ENCODE measurements at places on chromosomes 7 and 10.

GRCh38 chr10:77649333-77650331, 12.0 kb upstream of the KCNMA1 start:
- no peak for DNase-seq

DNA sequence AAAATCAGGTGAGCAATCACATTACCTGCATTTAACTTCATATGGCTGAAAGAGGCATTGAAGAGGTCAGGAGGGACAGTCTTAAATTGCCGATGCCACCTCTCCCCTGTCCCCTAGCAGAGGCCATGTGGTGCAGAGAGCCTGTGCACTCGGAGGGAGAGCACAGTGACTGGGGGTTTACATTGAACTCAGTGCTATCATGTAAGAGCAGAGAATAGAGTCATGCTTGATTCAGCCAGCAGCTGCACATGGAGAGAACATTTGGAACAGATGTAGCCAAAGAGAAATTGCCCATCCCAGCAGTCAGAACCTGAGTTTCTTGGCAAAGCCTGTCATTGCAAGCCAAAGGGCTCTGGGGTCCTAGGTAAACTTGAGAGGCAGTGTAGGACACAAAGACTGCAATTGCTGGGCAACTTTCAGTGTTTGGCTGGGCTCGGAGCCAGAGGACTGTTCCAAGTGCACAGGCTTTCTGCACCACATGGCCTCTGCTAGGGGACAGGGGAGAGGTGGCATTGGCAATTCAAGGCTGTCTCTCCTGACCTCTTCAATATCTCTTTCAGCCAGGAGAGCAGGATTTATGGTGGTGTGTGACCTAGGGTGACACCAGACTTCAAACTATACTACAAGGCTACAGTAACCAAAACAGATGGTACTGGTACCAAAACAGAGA, 267.1 kb downstream of the REEP3 start:
- no peak for DNase-seq

DNA sequence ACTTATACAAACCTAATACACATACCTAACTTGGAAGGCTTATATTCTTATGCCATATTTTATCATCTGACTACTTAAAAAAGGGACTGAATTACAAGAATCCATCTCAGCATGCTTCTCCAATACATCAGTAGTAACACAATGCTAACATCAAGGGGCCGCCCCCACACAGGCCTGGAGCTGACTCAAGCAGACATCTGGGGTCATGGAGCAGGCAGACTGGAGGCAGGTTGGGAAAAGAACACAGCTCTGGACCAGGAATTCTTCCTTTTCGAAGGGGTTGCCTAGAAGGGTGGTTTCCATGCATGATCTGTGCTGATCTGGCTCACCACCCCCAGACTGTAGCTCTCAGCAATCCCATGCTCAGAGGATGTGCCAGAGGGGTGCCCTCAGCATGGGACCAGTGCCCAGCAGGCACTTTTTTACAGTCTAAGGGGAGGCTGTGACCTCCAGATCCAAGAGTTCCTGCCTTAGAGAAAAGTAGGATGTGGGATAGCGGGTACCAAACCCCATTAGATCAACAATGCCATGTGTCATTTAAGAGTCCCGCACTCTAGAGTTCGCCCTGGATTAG, 26.1 kb upstream of the DUSP5 start:
- DNase-seq = no peak

DNA sequence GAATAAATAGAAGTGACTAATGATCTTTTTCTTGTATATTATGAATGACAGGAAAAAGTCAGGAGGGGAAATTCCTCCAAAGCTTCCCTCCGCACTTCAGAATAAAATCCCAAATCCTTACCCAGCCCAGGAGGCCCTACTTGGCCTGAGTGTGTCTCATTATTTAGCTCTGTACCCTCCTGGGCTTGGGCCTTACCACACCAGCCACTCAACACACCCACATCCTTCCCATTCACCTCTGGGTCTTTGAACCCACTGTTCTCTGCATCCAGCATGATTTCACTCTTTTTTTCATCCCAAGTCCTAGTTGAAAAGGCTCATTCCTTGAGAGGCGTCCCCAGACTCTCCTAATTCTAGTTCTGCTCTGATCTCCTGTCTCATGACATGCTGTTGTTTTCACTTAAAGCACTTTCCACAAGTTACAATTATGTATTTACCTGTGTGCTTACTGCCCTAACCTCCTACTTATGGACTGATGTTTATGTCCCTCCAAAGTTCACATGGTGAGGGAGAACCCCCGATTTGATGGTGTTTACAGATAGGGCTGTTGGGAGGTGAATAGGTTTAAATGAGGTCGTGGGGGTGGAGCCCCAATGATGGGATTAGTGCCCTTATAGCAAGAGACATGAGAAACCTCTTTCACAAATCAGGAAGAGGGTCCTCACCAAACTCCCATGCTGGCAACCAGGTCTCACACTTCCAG, 6.4 kb downstream of the NOD1 start:
- DNase-seq = no peak

- no peak for DNase-seq
Measured at GRCh38 chr7:51146816-51147586, 169.6 kb downstream of the COBL start.

GRCh38 chr7:231858-232246, 39.5 kb downstream of the FAM20C start:
- DNase-seq = no peak

GRCh38 chr7:32779167-32779566, 112.4 kb downstream of the KBTBD2 start:
- DNase-seq = no peak

- no peak for DNase-seq
Measured at GRCh38 chr7:151813445-151813844, 63.5 kb downstream of the PRKAG2 start.

DNA sequence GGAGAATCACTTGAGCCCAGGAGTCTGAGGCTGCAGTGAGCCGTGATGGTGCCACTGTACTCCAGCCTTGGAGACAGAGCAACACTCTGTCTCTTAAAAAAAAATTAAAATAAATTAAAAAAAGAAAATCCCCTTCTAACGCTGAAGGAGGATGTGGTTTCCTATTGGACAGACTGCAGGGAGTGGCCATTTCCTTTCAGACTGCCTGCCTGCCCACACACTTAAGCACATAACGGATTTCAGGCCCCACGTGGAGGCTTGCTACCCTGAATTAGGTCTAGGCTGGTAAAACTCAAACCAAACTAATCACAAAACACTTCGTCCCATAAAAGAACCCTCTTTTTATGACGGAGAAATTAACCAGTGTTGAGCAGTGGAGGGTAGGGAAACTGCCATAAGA, 34.0 kb downstream of the GATA3 start:
- DNase-seq = no peak

DNA sequence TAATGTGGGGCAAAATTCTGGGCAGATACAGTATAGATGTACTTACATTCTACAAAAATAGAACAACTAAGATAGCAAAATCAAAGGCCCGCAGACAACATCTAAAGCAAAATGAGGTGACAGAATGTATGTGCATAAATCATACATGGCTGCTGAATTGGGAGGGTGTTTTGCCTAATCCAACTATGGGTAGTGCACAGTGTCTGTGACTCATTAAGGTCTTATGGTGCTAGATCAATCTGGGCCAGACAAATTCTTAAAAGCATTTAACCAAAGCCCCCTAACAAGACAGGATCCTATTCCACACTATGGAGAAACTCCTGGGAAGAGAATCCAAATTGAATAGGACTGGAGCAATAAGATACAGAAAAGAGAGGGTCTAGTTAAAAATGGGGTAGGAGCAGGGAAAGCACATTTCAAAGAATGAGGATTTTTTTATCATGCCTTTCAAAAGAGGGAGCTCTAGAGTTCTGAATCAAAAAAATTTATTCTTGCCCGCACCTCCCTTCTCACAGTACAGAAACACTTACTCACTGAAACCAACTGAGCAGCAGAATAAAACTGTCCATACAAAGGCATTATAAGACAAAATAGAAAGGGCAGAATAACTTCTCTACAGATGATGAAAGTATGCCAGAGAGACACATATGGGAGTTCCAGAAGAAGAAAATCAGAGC, 181.3 kb downstream of the RNLS start:
- DNase-seq = peak; percentile 52

- no peak for DNase-seq
Measured at GRCh38 chr10:133186416-133187090, 26.5 kb downstream of the KNDC1 start.

GRCh38 chr7:37430640-37431039, 18.0 kb downstream of the ELMO1 start:
- DNase-seq = no peak

- no peak for DNase-seq
Measured at GRCh38 chr7:71485586-71485985, 353.6 kb downstream of the GALNT17 start.

DNA sequence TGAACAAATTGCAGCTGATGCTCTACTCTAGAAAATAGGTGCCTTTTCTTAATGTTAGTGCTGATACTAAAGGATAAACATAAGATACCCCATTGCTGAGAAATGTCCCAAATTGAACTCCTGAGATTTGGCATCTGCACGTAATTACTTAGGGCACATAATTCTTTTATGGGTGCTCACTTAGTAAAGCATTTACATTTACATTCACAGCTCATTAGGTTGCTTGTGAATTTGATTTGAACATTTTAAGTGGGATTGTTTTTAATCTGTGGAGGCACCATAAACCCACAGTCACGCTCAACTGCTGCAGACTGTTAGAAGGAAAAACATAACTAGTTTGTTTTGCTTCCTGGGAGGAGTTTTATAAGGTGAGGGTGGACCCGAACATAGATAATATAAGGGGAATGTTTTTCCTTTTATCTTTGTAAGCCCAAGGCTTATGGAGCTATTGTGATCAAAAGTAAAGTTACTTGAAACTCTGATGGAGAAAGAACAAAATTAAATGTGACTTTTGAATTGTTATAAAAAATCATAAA, 560.8 kb downstream of the REEP3 start:
- DNase-seq = no peak

DNA sequence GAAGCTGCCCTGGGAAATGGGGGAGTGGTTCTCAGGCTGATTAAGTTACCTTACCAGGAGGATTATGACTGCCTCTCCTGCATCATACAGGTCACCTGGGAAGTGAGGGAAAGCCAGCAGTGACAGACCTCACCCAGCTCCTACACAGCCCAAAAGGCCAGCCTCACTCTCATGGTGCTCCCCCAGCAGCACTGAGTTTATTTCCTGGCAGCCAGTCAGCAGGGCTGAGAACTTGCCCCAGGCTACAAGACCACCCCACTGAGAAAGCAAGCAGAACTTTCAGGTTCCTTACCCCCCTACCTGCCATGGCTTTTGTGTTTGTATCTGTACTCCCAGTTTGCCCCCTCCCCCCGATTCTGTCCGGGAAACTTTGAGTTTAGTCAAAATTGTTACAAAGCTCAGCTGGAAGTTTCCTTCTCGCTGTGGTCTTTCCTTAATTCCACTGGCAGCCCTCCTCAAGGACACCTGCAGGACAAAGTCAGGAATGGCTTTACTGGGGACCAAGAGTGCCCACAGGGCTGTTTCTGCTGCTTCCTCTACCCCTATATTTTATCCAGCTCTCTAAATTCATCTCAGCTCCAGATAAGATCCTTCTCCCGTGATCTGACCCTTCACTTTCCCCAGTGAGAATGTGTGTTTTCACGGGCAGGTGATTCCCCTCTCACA, 649.8 kb upstream of the MBL2 start:
- no peak for DNase-seq

GRCh38 chr7:105769901-105770628, 106.3 kb downstream of the ATXN7L1 start:
- DNase-seq = no peak

- DNase-seq = no peak
Measured at GRCh38 chr10:13706604-13707003, 119.8 kb downstream of the PRPF18 start.

GRCh38 chr10:21021843-21022594, 124.9 kb upstream of the NEBL start:
- DNase-seq = no peak

DNA sequence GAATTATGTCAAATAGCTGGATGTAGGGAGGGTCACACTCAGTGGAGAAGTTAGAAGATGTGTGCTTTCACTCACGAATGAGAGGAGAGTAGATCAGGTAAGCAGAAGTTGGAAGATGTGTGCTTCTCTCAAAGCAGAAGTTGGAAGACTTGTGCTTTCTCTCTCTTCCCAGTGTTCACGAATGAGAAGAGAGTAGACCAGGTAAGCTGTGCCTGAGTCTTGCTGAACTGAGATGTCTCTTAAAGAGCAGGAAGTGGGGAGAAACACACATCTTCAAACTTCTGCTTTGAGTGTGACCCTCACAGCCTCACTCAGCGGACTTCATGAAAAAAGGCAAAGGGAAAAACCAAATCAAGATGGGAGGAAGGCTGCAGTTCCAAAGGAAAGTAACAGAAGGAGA, 7.0 kb upstream of the TMEM243 start:
- DNase-seq = no peak

- DNase-seq = no peak
Measured at GRCh38 chr7:100016215-100016901, 962 bp downstream of the ZKSCAN1 start.

DNA sequence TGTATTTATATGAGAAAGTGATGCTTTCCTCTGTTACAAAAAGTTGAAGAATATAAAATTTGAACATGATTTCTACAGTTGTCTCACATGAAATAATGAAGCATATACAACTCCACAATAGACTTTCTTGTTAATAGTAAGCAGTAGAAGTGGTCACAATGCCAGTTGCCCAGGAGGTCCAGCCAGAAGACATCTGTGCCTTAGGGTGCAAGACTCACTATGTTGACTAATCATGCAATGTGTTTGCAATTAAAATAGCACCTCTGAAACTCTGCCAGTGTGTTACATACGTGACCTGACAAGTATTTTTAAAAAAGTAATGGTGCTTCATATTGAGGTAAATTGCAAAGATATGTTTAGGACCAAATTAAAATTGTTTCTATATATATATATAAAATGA, 547.2 kb downstream of the ETV1 start:
- no peak for DNase-seq

DNA sequence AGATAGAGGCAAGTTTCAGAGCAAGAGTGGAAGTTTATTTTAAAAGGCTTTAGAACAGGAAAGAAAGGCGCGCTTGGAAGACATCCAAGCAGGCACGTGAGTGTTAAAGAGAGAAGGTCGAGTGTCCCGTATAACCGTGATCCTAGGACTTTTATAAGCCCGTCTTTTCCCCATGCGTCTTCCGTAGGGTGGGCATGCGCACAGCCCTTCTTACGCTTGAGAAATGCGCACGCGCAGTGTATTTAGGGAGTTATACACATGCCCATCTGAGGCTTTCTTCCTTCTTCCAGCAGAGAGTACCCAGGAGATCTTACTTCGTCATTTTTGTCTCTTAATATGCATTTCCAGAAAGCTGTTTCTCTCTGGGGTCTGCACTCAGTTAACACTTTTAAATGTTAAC, 52.4 kb downstream of the CALD1 start:
- no peak for DNase-seq

- no peak for DNase-seq
Measured at GRCh38 chr7:151869455-151869854, 7.5 kb downstream of the PRKAG2 start.

DNA sequence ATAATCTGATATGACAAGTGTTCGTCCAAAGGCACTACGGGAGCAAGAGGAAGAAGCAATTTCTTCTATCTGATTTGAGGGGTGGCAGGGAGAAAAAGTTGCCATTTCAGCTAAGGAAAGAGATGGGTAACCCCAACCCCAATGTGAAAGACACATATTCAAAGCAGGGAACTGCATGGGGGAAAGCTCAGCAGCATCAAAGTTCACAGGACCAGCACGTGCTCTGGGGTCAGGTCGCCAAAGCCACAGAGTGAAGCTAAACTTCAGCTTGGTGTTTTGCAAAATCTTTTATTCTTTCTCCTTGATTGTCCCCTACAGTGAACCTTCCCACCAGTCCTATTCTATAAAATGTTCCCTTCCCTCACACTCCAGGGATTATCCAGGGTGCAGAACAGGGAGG, 112.8 kb upstream of the PPP2R2D start:
- no peak for DNase-seq

Measured in MM.1S (cell line).